ENCODE measurements at places on chromosomes 16 and 17. TPM values are rescaled to one million over a fixed set of nuclear protein-coding genes. Genes with fewer than 3 reads are reported as not detected.

DNA sequence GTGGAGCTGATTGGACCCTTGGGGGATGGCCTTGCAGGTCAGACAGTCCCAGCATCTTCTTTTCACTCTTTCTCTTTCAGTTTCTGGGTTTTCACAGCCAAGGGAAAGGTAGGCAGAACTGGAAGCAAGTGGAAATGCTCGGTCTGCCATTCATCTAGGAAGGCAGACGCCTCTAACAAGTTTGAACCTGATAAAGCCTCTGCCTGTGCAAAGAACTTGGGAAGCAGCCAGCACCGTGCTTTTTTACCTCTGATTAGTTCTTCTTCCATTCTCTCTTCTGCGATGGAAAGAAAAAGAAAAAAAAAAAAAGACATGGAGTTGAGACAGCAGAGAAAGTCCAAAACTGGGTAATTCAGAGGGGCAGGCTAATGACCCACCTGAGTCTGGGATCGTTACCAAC, 997.8 kb upstream of the EEF2KMT start:
- DNase-seq, result no peak

The ZNF469 gene
- polyA plus RNA-seq, result 0.70 TPM

DNA sequence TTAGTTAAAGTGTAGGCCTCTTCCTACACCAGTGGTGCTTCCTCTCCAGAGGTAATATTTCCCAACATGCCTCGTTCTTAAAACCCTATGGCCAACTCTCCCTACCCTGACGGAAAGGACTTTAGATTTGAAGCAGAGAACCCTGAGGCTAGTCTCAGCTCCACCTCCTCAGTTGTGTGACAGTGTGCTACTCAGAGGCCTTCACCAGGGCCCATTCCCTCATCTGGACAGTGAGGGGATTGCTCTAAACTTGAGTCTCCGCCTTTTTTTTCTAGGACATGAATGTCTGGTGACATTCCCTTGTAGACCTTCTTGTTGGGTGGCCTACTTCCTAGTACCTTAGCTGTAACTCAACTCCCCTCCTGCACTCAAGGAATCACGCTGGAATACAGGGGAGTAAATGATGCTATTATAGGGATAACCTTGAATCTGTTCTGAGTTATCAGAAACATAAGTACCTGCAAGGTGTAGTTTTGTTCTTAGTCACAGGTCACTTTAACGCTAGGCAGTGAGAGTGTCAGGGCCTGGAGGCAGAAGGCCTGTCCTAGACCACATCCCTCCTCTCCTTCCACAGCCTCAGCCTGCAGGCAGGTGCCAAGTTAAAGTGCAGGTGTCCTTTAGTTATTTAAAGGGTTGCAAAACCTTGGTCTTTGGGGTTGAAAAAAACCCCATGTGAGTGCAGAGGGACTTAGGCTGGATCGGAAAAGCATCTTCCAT, 26.9 kb downstream of the LDHD start:
- no peak for DNase-seq

The TBC1D26 gene
- not detected for polyA plus RNA-seq

DNA sequence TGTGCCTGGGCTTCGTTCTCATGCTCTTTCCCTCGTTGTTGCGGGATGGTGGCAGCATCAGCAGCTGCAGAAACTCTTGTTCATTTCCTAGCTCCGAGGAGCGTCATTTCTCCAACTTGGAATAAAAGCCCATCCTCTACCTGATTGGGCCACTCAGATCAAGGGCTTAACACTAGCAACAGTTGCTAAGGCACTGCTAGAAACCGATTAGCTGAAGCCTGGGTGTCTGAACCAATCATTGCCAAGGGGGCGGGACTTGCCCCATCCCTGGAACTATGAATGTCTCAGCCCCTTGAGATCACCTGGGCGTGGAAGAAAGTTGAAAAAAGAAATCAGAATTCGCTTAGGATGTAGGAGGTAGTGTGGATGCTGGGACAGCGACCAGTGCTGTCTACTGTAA, 145.3 kb downstream of the FOXL1 start:
- no peak for DNase-seq

DNA sequence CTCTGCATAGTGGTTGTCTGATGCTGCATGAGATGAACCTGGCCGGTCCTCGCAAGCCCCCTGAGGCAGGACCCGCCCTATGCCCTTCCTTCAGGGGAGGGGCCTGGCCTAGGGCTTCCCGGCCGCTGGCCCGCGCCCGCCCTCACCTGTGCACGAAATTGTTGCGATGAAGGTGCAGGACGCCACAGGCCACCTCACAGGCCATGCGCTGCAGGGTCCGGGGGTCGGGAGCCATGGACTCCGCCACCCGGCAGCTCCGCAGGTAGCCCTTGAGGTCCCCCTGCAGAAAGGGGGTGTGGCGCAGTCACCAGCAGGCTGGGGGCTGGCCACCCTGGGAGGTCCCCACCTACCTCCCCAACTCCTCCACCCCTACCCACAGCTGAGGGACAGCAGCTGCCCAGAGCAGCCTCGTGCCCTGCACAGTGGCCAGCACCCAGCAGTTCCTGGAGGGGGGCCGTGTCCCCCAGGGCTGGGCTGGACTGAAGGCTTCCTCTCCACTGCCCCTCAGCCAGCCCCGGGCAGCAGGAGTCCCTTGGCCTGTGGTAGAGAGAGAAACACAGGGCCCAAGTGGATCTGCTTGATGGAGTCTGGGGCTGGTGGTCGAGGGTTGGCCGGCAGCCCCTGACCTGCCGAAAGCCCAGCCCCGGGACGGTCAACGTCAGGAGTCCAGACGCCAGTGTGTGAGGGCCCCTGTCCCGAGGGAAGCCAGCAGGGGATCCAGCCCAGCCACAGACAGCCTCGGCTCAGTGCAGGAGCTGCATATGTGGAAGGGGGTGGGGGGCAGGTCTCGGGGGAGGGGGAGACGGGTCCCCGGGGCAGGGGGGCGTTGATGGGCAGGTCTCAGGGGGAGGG, 38.8 kb upstream of the PVALEF start:
- no peak for DNase-seq

GRCh38 chr17:46123607-46124006, 69.6 kb downstream of the KANSL1 start:
- DNase-seq, result no peak

The HAS3 gene
- polyA plus RNA-seq, result 0.14 TPM

- DNase-seq, result no peak
Measured at GRCh38 chr16:65353183-65353582, 231.3 kb upstream of the CDH11 start.

- DNase-seq, result no peak
Measured at GRCh38 chr17:6213859-6214258, 143.7 kb downstream of the WSCD1 start.

DNA sequence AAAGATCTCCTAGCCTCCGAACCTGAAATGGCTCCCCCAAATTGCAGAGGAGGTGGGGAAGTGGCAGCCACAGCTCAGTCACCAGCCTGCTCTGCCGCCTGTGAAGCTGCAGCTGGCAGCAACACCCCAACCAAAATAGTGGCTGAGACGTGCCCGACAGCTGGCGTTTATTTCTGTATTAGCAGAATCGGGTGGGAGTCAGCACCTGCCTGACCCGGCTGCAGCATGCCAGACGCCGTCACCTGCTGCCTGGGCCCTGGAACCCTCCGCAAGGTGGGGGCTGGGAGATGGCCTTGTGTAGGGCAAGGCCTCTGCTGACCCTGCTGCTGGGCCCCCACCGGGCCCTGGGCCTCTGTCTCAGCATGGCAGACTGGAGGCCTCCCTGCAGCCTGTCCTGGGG, 17.5 kb upstream of the PABPN1L start:
- DNase-seq, result no peak

GRCh38 chr16:51035110-51035498, 116.0 kb downstream of the SALL1 start:
- DNase-seq, result peak; percentile 7

The CACNG4 gene
- polyA plus RNA-seq, result not detected

- no peak for DNase-seq
Measured at GRCh38 chr16:74601126-74601871, 5.6 kb downstream of the GLG1 start.

DNA sequence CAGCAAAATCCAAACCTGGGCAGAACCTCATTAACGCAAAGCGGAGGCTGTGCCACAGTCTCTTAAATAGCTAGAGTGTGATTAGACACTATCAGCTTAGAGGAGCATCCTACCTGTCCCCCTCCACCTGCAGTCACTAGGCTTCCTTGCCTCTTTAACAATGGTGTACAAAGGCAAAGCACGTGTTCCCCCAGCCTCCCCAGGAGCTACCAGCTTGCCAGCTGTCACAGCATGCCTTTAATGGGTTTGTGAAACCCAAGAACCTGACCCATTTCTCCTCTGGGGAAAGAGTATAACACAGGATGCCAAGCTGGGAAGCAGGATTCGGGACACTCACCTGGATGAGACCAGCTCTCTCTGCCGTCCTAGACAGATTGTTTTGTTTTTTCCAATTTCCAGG, 37.2 kb upstream of the TBX2 start:
- no peak for DNase-seq

- DNase-seq, result no peak
Measured at GRCh38 chr17:49907279-49907678, 59.4 kb upstream of the TAC4 start.
